ENCODE measurements at places on chromosomes 11 and 22. TPM values are rescaled to one million over a fixed set of nuclear protein-coding genes. Genes with fewer than 3 reads are reported as not detected.

Gene HTR3B
- total RNA-seq = not detected

Gene PNPLA5
- not detected for total RNA-seq

Gene BLID
- total RNA-seq = 0.16 TPM

Gene SLC5A4
- total RNA-seq = not detected

Gene CASP5
- total RNA-seq = not detected

Gene CCDC89
- total RNA-seq = 1.3 TPM

Gene RAB3IL1
- 0.49 TPM for total RNA-seq

Gene EHF
- total RNA-seq = 0.16 TPM

Gene APLNR
- total RNA-seq = not detected

Gene SHISAL1
- under 0.01 TPM for total RNA-seq

Gene CRYBB2
- total RNA-seq = not detected

Gene TRIM6
- total RNA-seq = 6.1 TPM

Gene ANKK1
- total RNA-seq = not detected

Gene CAVIN3
- total RNA-seq = 319 TPM

Gene TOM1
- total RNA-seq = 50.5 TPM

Gene SF3B2
- total RNA-seq = 160 TPM

Gene TREH
- total RNA-seq = not detected

Gene ISX
- not detected for total RNA-seq

Gene KAT5
- total RNA-seq = 46.8 TPM

Gene MMP13
- total RNA-seq = 0.33 TPM

Gene GLYAT
- total RNA-seq = not detected

Gene KCNJ11
- total RNA-seq = 0.38 TPM

Gene OR51I1
- total RNA-seq = not detected

Gene MAJIN
- not detected for total RNA-seq

Gene XRCC6
- total RNA-seq = 331 TPM

Gene TUBA8
- not detected for total RNA-seq

Gene SLC22A6
- total RNA-seq = not detected

Gene MAPK8IP2
- 1.0 TPM for total RNA-seq

Gene CCDC86
- total RNA-seq = 49.3 TPM

Gene TESMIN
- 5.1 TPM for total RNA-seq

Gene FAM180B
- total RNA-seq = not detected

Gene ZNF214
- 0.65 TPM for total RNA-seq

Gene ADM2
- total RNA-seq = 5.9 TPM

Gene VSTM5
- under 0.01 TPM for total RNA-seq

Gene TMPRSS4
- total RNA-seq = not detected

Gene TRIM21
- 10.3 TPM for total RNA-seq

Gene TRIM44
- 29.7 TPM for total RNA-seq

Gene MPPED1
- not detected for total RNA-seq

Gene LBHD1
- 4.1 TPM for total RNA-seq

Gene OR52H1
- total RNA-seq = not detected

Gene ANO1
- under 0.01 TPM for total RNA-seq

Gene FJX1
- total RNA-seq = 35.0 TPM

Gene MN1
- total RNA-seq = 4.2 TPM

Gene TEX12
- 0.25 TPM for total RNA-seq

Gene SPI1
- not detected for total RNA-seq

Gene ACTN3
- under 0.01 TPM for total RNA-seq

Gene ESAM
- total RNA-seq = 35.7 TPM

Gene SGSM1
- total RNA-seq = under 0.01 TPM

Gene C22orf15
- total RNA-seq = 2.7 TPM

Gene SLC37A4
- total RNA-seq = 68.5 TPM

Gene CDC42EP2
- 24.8 TPM for total RNA-seq

Gene C11orf98
- 120 TPM for total RNA-seq

Gene PDE3B
- total RNA-seq = 3.3 TPM

Gene PARVG
- under 0.01 TPM for total RNA-seq

Gene SCARF2
- 38.8 TPM for total RNA-seq

Gene ABTB2
- 5.1 TPM for total RNA-seq

Gene CRYBA4
- not detected for total RNA-seq

Gene SMTNL1
- not detected for total RNA-seq

Gene ENTHD1
- total RNA-seq = not detected

Data from mesangial cell (primary cell).